ENCODE measurements at places on chromosomes 6 and 20. TPM values are rescaled to one million over a fixed set of nuclear protein-coding genes. Genes with fewer than 3 reads are reported as not detected.

- no peak for DNase-seq
- no peaks in the 10 kb centered on the region for H3K27me3 ChIP-seq
- peaks cover 6% of the 10 kb centered on the region for H3K4me1 ChIP-seq
- H3K27ac ChIP-seq: no peak overlapping the region
Measured at GRCh38 chr20:50472693-50473664, 37.2 kb upstream of the PTPN1 start.

- H3K4me3 ChIP-seq: no peak overlapping the region
- no peak for DNase-seq
- no peak overlapping the region for H3K27ac ChIP-seq
- peaks cover 43% of the 10 kb centered on the region for H3K36me3 ChIP-seq
Measured at GRCh38 chr20:1137236-1137635, 18.8 kb downstream of the PSMF1 start.

DNA sequence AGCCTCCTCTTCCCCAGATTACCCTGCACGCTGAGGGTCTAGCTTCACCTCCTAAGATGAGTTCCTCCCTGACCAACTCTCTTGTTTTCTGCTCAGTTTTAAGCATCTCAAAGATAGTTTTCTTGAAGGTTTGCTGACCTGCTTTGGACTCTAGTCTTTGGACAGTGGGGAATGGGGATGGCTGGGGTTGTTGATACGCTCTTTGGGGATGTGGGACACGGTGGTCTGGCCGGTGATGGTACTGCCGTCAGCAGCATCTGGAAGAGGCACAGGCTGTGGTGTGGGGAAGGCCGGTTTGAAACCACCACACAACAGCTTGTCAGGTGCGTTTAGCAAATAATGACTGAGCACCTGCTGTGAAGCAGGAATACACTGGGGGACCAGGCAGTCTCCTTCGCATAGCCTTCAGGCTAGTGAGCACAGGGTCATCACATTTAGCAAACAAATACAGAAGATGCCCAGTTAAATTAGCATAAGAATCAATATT lies 94.1 kb downstream of the TMEM242 start:
- H3K4me3 ChIP-seq: no peak overlapping the region
- H3K36me3 ChIP-seq: no peaks in the 10 kb centered on the region
- H3K27ac ChIP-seq: no peak overlapping the region
- no peak for DNase-seq
- peaks cover 32% of the 10 kb centered on the region for H3K4me1 ChIP-seq
- no peaks in the 10 kb centered on the region for H3K27me3 ChIP-seq

DNA sequence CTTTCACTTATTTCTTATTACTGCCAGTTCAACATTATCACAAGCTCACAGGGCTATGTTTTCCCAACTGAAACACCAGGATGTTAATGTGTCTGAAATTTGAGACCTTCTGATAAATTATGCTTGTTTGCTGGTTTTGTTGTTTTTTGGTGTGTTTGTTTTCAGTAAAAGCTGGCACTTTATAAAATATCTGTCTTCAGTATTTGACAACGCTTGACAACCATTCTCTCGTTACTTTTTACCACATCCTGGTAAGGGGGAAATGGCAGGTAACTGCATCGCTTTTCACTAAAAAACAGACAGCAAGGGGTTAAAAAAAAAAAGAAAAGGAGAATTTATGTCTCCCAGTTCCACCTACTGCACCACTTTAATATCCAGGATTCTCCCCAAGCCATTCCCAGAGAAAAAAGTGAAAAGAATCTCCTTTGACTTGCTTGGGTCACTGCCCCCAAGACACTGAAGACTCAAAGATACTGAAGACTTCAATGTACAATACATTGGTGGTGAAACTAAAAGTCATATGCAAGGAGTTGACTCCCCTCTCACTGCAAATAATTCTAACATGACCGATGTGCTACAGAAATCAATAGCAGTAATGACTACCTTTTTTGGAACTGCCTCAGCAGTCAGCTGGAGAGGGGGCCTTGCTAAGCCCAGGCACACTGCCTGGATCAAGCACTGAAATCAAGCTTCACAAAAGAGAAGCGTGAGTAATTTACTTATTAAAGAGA lies 88.9 kb downstream of the HIVEP2 start:
- H3K27ac ChIP-seq: no peak overlapping the region
- no peak for DNase-seq
- no peaks in the 10 kb centered on the region for H3K36me3 ChIP-seq

DNA sequence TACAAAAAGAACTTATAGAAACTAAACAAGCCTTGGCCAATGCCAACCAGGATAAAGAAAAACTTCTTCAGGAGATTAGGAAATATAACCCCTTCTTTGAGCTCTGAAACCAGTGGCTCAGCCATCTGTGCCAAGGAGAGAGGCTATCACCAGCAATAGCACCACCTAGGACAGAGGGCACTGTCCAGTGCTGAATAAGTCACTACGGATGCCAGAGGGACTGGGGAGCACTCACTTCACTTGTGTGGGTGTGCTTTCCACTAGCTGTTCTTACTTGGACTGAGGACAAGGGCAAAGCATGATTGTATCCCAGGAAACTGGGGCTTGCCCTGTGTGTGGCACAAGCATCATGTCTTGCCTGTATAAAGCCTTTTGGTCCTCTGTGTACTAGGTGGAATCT lies 15.5 kb downstream of the TAF11 start:
- no peak overlapping the region for H3K27ac ChIP-seq
- no peaks in the 10 kb centered on the region for H3K27me3 ChIP-seq
- no peak for DNase-seq
- H3K36me3 ChIP-seq: peaks cover 99% of the 10 kb centered on the region
- no peaks in the 10 kb centered on the region for H3K4me1 ChIP-seq

- H3K36me3 ChIP-seq: no peaks in the 10 kb centered on the region
- peaks cover 51% of the 10 kb centered on the region for H3K4me1 ChIP-seq
- DNase-seq: no peak
- no peak overlapping the region for H3K4me3 ChIP-seq
Measured at GRCh38 chr6:75423386-75423785, 70.2 kb downstream of the FILIP1 start.

Gene TBXT
- total RNA-seq: not detected

DNA sequence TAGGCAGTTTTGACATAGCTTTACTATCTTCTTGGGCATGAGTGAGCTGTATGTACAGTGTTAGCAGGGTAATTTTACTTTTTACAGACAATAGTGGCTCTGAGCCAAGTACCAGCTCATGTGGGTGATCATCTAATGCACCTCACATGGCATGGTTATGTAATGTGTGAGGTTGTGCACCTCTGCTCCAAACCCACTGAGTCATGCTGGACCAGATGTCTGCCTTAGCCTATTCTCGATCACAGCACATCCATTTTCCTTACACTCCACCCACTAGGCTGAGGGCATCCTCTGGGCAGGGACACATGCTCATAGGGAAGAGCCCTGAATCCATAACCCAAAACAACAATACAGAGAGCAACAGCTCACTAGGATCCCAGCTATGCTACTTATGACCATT lies 71.6 kb upstream of the FBXL4 start:
- DNase-seq: no peak
- no peaks in the 10 kb centered on the region for H3K4me1 ChIP-seq
- no peaks in the 10 kb centered on the region for H3K27me3 ChIP-seq
- no peaks in the 10 kb centered on the region for H3K36me3 ChIP-seq
- H3K27ac ChIP-seq: no peak overlapping the region

DNA sequence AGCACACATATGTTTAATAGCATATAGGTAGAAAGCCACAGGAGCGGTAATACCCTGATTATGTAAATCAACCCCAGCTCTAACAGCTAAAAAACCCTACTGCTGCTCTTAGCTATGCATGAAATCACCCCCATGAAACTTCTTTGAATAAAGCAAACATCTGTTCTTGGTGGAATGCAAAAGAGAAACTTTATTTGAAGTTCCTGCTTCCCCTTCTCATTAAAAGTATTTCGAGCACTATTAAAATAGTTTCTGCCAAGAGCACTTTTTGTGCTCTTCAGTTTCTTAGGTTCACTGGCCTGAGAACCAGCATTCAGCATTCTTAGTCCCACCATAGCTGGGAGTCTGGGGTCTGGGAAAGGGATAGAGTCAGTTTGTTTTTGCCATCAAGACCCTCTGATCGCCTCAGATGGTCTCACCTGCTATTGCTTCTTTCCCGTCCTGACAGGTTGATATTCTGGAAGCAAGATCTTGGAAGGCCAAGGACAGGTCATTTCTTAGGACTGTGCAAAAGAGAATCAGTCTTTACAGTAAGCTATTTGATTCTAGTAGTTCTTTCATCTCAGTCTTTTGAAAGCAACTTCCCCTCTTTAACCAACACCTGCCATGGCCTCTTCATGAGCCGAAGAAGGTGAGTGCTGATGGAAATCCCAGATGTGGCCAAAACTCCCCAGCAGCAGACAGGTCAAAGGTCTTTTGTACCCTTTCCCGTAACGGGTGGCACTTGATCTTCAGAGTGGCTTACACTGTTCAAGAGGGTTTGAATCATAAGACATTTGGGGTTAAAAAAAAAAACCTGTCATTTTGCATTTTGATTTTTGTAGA lies 76.5 kb upstream of the TMEM170B start:
- H3K27ac ChIP-seq: no peak overlapping the region
- H3K4me1 ChIP-seq: no peaks in the 10 kb centered on the region
- no peak for DNase-seq

DNA sequence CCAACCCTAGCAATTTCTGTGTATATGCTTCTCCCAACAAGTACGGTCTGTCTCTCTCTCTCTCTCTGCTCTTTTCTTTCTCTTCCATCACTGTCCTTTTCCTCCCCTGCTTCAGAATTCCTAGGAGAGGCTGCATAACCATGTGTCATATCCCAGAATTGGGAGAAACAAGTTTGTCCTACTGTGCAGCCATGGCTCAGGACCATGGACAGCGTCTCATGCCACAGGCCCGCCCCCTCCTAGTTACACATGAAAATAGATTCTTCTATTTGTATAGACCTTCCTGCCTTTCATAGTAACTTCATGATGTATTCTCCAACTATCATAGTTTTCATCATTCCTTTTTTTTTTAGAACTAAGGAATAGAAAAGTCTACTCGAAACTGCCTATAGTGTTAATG lies 98.0 kb downstream of the FNDC1 start:
- no peak for DNase-seq
- no peaks in the 10 kb centered on the region for H3K27me3 ChIP-seq
- H3K4me1 ChIP-seq: no peaks in the 10 kb centered on the region

DNA sequence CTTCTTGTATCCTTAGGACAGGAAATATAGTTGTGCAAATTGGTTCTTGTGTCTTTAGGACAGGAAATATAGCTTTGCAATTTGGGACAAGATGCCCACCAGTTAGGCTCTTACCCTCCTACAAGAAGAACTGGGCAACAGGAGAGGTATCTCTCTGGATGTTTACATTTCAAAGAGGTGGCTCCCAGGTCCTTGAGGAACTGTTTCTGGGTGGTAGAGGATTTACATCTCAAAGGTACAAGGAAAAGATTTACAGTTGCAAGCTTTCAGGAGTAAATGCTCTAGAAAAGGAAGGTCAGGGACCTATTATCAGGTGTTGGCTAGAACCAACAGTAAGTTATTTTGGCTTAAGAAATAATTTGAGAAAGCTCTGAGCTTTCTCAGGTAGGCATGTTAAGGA lies 19.2 kb downstream of the RNF182 start:
- no peaks in the 10 kb centered on the region for H3K36me3 ChIP-seq
- no peak overlapping the region for H3K4me3 ChIP-seq
- DNase-seq: no peak
- no peak overlapping the region for H3K27ac ChIP-seq
- H3K27me3 ChIP-seq: no peaks in the 10 kb centered on the region

GRCh38 chr6:142510211-142510610 lies 208.4 kb downstream of the ADGRG6 start:
- no peak for DNase-seq
- H3K4me3 ChIP-seq: no peak overlapping the region
- H3K27ac ChIP-seq: no peak overlapping the region
- no peaks in the 10 kb centered on the region for H3K27me3 ChIP-seq
- no peaks in the 10 kb centered on the region for H3K36me3 ChIP-seq
- no peaks in the 10 kb centered on the region for H3K4me1 ChIP-seq

Measured in esophagus muscularis mucosa (tissue), 4 donors.